Left colon (tissue), 2 donors: ENCODE measurements at places on chromosomes 4 and X.

DNA sequence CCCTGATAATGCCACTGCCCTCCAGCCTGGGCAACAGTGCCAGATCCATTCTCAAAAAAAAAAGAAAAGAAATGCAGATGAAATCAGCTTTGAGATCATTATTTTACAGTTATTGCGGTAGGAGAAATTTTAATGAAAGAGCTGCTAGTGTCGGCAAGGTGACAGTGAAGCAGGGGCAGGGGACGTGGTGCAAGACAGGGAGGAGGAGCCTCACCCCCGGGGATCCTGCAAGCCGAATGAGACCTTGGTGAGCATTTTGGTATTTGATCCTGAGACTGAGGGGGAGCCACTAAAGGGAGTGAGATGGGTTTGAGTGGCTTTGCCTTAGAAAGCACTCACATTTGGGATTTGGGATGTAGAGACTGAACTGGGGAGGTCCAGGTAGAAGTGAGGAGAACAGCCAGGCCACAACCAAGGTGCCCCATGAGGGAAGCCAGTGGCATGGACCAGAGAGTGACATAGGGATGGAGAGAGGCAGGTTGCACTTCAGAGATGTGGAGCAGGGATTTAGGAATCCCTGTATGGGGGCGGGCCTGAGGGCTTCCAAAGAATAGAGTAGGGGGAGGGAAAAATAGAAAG, 23.6 kb downstream of the RBM10 start:
- DNase-seq: no peak

GRCh38 chrX:154535892-154536291, 10.8 kb downstream of the G6PD start:
- DNase-seq: no peak

- DNase-seq: no peak
These were observed 271.3 kb upstream of the FAT4 start for GRCh38 chr4:125043486-125043885.

GRCh38 chr4:179989975-179990374, 2253.2 kb upstream of the TENM3 start:
- DNase-seq: no peak
